Transverse colon (tissue), 4 donors: ENCODE measurements at places on chromosomes 4 and X. TPM values are rescaled to one million over a fixed set of nuclear protein-coding genes. Genes with fewer than 3 reads are reported as not detected.

SLC16A2 gene
- 9.2 TPM for total RNA-seq

FAM133A gene
- total RNA-seq = not detected

SERPINA7 gene
- not detected for total RNA-seq

RAI2 gene
- total RNA-seq = 5.8 TPM

POU4F2 gene
- total RNA-seq = not detected

TSPAN6 gene
- total RNA-seq = 111 TPM

DNA sequence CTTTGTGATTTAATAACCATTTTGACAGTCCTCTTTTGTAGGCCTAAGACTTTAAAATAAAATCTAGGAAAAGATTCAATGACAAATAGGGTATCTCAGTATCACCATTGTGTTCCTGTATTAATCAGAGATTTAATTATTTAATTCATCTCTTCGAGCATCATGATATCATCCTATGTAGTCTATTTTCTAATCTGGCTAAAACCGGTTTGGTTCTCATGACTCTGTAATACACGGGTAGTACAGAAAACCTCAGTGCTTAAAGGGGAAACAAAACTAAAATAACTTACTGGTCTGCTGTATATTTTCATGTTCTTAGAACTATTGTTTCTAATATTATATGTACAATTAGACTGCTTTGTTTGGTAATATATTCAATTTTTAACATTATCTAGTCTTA lies 23.7 kb upstream of the FBXW7 start:
- H3K4me1 ChIP-seq = no peaks in the 10 kb centered on the region
- no peak for DNase-seq
- H3K27ac ChIP-seq = no peak overlapping the region
- H3K27me3 ChIP-seq = no peaks in the 10 kb centered on the region
- H3K36me3 ChIP-seq = no peaks in the 10 kb centered on the region

DNA sequence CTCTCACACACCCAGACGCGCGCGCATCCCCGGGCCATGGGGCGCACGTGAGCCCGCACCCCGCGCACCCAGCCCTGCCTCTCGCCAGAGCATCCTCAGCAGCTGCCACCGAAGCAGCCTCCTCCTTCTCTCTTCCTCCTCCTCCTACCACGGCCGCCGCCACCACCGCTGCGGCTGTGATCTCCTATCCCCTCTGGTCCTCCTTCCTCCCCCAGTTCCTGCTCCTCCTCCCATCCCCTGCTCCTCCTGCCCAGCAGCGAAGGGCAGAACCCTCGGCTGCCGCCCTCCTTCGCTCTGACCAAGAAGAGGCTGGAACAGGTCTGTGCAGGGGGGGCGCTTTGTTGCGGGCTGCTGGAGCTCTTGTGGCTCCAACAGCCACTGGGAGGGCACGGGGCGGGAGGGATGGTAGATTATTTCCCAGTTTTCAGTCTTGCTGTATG lies 148.7 kb upstream of the CHRDL1 start:
- H3K27ac ChIP-seq = no peak overlapping the region
- H3K27me3 ChIP-seq = peaks cover 3% of the 10 kb centered on the region
- H3K36me3 ChIP-seq = no peaks in the 10 kb centered on the region
- H3K4me3 ChIP-seq = no peak overlapping the region

DNA sequence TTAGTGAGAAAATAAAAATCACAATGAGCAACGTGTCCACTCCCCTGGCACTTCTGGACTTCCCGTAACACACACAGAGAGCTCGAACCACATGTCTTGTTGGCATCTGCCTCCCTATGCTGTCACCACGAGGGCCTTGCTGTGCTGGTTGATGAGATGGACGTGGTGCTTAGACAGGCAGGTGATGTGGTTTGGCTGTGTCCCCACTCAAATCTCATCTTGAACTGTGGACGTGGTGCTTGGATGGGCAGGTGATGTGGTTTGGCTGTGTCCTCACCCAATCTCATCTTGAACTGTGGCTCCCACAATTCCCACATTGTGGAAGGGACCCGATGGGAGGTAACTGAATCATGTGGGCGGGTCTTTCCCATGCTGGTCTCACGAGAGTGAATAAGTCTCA lies 40.0 kb downstream of the FGFRL1 start:
- DNase-seq = no peak
- no peak overlapping the region for H3K4me3 ChIP-seq
- H3K36me3 ChIP-seq = no peaks in the 10 kb centered on the region
- H3K4me1 ChIP-seq = peaks cover 3% of the 10 kb centered on the region

- no peaks in the 10 kb centered on the region for H3K27me3 ChIP-seq
- H3K4me1 ChIP-seq = no peaks in the 10 kb centered on the region
- no peaks in the 10 kb centered on the region for H3K36me3 ChIP-seq
Measured at GRCh38 chrX:131040781-131041180, 17.4 kb upstream of the ARHGAP36 start.

DNA sequence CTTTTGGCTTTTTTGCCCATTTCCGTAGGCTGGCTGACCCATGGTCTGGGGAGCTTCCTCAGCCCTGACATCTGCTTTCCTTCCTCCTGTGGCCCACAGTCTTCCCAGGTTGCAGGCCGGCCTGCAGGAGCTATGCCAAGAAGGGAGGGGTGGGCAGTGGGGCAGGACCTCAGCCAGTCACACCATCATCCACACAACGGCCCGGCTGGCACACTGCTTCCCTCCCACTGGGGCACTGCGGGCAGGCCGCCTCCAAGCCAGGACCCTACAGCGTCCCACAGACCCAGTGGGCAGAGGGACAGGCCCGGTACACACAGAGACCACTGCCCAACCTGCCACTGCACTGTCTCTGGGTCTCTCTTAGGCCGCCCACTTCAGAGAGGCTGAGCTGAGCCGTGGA lies 38.0 kb downstream of the CTBP1 start:
- no peak overlapping the region for H3K4me3 ChIP-seq
- H3K27ac ChIP-seq = peak overlapping the region; percentile 56
- peaks cover 57% of the 10 kb centered on the region for H3K4me1 ChIP-seq
- H3K27me3 ChIP-seq = no peaks in the 10 kb centered on the region
- peaks cover 19% of the 10 kb centered on the region for H3K36me3 ChIP-seq
- DNase-seq = peak; percentile 10

DNA sequence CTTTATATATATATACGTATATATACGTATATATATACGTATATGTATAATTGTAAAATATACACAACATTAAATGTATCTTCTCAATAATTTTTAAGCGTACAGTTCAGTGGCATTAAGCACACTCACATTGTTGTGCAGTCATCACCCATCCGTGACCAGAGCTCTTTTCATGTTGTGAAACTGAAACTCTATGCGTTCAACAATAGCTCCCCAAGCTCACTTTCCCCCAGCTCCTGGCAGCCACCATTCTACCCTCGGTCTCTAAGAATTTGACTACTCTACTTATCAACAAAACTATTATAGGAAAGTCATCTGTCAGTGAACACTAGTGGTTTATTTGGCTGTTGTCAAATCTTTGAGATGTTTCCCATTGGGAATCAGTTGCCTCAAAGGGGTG lies 621.8 kb upstream of the GALNT7 start:
- no peaks in the 10 kb centered on the region for H3K27me3 ChIP-seq
- H3K27ac ChIP-seq = no peak overlapping the region
- no peaks in the 10 kb centered on the region for H3K4me1 ChIP-seq
- DNase-seq = no peak

DNA sequence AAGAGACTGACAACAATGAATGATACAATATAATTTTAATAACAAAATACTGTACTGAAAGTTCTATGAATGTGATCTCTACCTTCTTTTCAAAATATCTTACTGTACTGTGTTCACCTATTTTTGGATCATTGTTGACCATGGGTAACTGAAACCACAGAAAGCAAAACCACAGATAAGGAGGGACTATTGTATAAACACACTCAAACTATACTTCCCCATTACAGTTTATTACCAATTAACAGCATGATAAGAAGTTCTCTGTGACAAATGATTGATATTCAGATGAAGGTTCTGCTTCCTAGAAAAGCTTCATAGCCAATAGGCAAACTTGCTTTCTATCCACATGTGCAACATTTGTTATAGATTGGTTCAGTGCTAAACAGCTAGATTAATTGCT lies 50.1 kb downstream of the GABRG1 start:
- H3K4me3 ChIP-seq = no peak overlapping the region
- no peaks in the 10 kb centered on the region for H3K4me1 ChIP-seq
- H3K27ac ChIP-seq = no peak overlapping the region
- H3K36me3 ChIP-seq = no peaks in the 10 kb centered on the region

DNA sequence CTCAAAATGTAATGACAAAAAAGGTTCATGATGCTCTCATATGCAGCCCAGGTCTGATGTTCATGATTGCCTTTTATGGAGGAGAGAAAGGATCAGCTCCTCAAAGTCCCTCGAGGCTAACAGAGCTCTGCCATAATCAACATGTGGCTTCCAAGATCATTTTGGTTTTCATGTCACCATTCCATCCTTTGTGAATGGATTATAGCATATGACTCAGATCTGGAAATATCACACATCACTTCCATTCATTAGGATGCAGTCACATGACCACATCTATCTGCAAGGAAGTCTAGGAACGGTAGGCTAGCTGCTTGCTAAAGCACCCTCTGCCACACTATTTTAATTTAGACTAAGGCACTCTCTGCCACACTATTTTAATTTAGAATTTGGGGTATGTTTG lies 77.6 kb downstream of the COX18 start:
- no peak overlapping the region for H3K27ac ChIP-seq
- no peak overlapping the region for H3K4me3 ChIP-seq
- no peak for DNase-seq
- no peaks in the 10 kb centered on the region for H3K4me1 ChIP-seq

DNA sequence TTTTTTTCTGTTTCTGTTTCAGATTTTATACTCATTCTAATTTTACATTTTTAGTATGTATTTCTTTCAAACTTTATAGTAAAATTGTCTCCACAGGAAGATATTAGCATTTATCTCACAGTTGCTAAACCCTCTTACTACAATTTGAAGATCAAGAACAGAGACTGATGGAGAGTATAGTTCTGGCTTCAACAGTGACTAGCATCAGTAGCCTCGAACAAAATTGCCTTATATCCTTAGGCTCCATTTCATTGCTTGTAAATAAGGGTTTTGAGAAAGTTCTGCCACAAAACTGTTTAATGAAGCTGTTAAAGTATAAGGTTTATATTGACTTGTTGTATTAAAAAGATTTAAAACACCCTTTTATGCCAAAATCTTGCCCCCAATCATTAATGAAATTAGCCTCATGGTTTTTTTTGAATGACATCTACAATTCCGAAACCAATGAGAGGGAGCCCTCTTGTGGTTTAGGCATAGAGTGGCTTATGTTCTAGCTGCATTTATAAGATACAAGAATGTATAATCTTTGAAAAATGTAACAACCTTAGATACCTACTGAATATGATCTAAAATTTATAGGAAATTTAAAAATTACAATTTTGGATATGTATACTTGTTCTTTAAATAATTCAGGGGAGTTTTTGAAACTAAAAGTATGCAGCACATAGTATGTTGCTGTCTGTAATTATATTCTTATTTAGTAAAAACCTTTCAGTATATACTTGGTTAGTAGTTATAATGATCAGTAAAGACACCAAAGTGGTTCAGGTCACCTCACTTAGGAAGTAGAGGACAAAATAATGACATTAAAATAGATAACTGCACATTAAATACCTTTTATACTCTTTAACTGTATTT lies 109.8 kb upstream of the HPGD start:
- no peaks in the 10 kb centered on the region for H3K36me3 ChIP-seq
- no peak overlapping the region for H3K4me3 ChIP-seq
- no peak for DNase-seq
- H3K4me1 ChIP-seq = peaks cover 4% of the 10 kb centered on the region

DNA sequence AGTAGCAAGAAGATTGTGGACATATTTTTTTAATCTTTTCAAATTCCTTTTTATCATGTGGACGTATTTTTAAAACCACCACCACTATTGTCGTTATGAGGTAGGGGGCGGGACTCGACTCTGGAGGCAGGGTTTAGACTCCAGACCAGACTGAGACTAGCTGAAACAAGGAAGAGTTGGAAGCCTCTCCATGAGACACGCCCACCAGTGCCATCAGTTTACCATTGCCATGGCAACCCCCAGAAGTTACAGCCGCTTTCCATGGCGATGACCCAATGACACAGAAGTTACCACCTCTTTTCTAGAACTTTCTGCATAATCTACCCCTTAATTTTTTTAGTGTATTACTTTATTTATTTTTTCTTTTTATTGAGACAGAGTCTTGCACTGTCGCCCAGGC lies 8.7 kb downstream of the MRFAP1 start:
- H3K4me3 ChIP-seq = no peak overlapping the region
- H3K27ac ChIP-seq = no peak overlapping the region
- no peak for DNase-seq
- no peaks in the 10 kb centered on the region for H3K36me3 ChIP-seq
- H3K27me3 ChIP-seq = no peaks in the 10 kb centered on the region

GRCh38 chr4:140305053-140305452 lies 68.4 kb upstream of the SCOC start:
- H3K27me3 ChIP-seq = no peaks in the 10 kb centered on the region
- DNase-seq = no peak

DNA sequence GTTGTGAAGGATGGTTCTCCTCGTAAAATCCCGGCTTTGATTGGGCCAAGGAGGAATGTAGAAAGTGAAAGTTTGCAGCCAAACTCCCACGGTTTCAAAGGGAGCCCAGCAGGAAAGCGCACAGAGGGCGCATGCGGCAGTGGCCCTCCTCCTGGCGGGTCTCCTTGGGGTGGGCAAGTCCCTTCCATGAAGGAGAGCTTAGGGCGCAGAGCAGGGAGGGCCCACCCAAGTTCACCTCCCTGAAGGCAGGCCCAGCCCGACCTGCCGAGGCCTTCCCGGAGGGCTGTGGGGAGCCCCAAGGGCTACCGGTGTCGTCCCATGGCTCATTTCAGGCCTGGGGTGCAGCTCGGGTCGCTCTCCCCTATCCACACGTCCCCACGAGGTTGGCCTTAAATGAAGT lies 2.0 kb downstream of the PDZD4 start:
- H3K4me1 ChIP-seq = peaks cover 4% of the 10 kb centered on the region
- DNase-seq = no peak
- H3K27me3 ChIP-seq = peaks cover 39% of the 10 kb centered on the region
- no peaks in the 10 kb centered on the region for H3K36me3 ChIP-seq
- H3K4me3 ChIP-seq = no peak overlapping the region
- H3K27ac ChIP-seq = peak overlapping the region; percentile 52

DNA sequence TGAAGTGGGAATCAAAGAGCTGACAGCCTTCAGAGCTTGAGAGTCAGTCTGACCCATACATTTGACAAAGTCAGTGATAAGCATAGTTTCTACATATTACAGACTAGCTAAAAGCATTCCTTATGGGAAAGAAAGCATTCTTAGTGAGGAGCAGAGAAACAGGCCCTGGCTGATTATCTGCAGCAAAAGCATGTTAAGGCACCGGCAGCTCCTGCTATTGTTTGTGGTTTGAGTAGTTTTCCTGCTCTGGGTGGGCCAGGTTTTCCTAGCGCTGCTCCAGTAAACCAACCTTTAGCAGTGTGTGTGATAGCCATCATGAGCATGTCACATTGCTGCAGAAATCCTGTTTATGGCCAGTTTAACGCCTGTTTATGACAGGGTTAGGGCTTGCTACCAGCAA lies 51.6 kb upstream of the WDR1 start:
- no peak for DNase-seq
- H3K4me3 ChIP-seq = no peak overlapping the region
- no peaks in the 10 kb centered on the region for H3K36me3 ChIP-seq
- H3K27me3 ChIP-seq = no peaks in the 10 kb centered on the region
- H3K4me1 ChIP-seq = peaks cover 28% of the 10 kb centered on the region

- no peaks in the 10 kb centered on the region for H3K27me3 ChIP-seq
- no peaks in the 10 kb centered on the region for H3K4me1 ChIP-seq
- H3K4me3 ChIP-seq = no peak overlapping the region
- H3K27ac ChIP-seq = no peak overlapping the region
- DNase-seq = no peak
Measured at GRCh38 chr4:19711871-19712270, 539.8 kb upstream of the SLIT2 start.

- H3K4me3 ChIP-seq = no peak overlapping the region
- no peaks in the 10 kb centered on the region for H3K36me3 ChIP-seq
- no peaks in the 10 kb centered on the region for H3K27me3 ChIP-seq
- H3K4me1 ChIP-seq = no peaks in the 10 kb centered on the region
- DNase-seq = no peak
Measured at GRCh38 chrX:134749706-134750445, 91.6 kb upstream of the PLAC1 start.
